Type B pancreatic cell (in vitro differentiated cells): ENCODE measurements at places on chromosomes 12 and 14.

DNA sequence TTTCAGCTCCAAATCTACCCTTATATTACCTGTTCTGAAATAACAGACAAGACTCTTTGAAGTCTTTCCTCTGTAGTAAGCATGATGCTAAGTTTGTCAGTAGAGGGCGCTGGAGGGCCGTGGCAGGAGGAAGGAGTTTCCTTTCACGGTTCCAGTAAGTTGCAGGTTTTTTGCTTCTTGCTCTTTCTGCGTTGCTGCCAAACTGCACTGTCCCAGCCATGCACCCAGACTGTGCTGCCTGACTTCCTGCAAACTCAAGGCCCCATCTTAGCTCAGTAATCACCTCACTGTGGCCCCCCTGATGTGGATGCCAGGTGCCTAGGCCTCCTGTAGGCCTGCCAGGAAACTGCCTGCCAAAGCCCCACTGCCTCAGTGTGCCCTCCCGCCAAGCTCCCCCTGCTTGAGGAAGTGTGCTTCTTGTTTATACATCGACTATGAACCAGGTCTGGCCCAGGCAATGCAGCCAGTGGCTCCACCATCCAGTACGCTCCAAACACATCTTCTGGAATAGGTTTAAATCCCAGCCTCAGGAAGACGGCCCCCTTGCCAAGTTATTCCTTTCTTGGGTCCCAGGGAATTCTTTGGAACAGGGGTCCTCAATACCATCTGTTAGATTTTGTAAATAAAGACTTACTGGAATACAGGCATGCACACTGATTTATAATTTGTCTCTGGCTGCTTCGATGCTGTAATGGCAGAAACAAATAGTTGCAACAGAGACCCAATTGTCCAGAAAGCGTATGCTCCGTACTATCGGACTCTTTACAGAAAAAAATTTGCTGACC, 193.7 kb upstream of the LRIG3 start:
- DNase-seq: peak; percentile 81

GRCh38 chr12:101592921-101593320, 1.9 kb upstream of the MYBPC1 start:
- DNase-seq: no peak

DNA sequence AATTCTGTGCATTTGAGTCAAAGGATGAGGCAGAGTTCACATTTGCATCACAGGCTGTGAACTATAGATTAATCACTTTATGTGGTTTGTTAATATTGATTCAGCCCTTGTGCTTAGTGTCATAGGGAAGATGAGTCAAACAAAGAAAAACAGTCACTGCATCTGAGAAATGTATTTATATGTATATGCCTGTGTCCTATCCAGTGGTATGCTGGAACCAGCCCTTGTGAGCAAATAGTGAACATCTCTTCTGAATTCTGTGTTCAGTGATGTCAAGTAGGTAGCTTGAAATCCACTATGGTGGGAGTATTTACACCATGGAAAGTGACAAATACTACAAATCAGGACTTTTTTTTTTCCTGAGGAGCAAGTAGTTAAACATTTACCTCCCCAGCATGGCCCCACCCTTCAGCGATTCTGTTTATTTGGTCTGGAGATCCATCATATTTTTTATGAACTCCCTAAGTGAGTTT, 128.5 kb downstream of the HMGA2 start:
- no peak for DNase-seq

DNA sequence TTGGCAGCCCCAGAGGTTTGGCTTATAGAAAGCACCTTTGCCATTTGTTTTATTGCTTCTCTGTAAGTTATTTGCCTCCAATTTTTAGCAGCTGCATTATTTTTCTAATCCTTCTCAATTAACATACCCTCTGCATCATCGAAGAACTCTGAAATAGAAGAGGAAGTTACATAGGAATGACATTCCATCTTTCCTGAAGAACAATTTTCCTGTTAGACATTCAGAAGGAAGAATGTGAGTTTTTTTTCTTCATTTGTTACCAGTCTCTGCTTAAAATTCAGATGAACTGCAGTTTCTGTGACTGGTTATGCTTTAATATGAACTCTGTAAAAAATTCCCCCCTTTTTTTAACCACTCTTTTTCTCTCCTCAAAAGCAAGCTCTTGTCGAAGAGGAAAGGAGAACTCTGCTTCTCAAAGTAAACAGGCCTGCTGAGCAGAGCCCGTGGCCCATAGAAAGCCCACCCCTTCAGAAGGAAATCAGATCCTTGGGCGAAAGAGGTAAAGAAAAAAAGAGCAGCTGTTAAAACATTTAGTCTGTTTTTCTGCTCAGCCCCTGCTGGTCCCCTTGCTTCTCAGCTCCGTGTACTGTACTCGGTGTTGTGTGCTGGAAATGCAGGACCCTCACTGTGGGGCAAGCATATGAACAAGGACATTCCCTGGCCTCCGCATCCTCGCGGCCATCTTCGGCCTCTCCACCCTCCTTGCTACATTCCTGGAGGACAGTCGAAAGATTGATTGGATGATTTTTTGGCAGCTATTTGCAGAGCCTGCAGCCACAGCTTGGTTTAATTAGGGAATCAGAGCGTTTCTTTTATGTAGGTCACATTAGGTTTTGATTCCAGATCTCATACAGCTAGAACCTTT, 164.4 kb upstream of the LRIG3 start:
- peak; percentile 72 for DNase-seq

DNA sequence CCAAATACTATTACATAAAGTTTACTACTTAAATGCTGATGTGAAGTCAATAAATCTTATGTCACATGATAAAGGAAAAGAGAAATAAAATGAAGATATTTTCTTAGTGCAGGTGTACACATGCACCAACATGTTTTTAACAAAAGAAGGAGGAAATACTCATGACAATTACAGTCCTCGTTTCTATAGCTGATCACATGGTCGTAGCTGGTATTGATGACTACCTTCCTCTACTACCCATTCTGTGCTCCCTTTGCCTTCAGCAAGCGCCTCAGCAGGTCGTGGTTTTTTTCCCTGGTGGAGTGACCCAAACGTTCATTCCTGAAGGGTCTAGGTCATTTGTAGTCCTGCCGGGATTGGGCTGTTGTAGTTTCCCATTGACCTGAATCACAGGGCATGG, 25.4 kb upstream of the SLC10A1 start:
- DNase-seq: no peak

- DNase-seq: no peak
These were observed 1.2 kb downstream of the PTPRQ start for GRCh38 chr12:80445083-80445793.

DNA sequence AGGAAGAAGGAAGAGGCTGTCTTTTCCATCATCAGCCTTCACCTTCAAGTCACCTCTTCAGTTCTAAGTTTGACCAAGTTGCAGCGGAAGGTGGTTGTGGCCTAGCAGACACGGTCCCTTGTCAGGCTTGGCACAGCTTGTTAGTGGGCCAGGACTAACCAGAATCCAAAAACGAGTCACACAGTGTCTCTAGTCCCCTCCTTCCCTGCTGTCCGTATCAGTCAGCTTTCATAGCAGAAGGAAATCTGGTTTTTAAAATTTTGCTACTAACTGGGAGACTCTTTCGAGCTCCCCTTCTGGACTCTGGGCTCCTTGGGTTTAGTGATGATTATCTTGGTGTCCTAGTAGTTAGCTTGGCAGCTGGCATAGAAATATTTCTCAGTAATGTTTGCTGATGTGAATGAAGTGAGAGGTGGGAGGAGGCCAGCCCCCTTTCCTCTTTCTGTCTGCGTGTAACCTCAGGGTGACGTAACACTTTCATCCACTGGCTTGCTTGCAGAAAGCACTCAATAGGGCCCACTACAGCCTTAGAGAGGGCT, 3.8 kb downstream of the ETV6 start:
- DNase-seq: no peak

DNA sequence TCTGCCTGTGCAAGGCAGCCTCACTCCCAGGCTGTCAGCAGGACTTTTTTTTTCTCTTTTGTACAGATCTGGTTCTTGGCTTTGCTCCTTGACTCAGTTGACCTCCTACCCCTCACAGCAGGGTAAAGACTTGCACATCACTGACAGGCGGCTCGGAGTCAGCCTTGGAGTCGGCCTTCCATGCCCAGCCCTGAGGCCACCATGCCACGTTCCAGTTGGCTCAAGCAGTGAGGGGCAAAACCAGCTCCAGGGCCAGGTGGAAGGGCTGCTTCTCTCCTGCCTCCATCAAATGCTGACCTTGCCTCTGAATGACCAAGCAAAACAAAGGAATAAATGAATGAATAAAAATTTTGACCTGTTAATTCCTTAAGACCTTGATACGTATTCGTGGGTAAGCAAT, 27.6 kb downstream of the JAG2 start:
- DNase-seq: no peak

GRCh38 chr12:117044790-117045159, 54.4 kb downstream of the TESC start:
- no peak for DNase-seq

GRCh38 chr12:94815958-94816357, 165.6 kb upstream of the TMCC3 start:
- no peak for DNase-seq

- DNase-seq: no peak
These were observed 129.9 kb downstream of the GALC start for GRCh38 chr14:87863047-87863446.

GRCh38 chr14:23070262-23071129, 13.2 kb upstream of the CDH24 start:
- DNase-seq: no peak

DNA sequence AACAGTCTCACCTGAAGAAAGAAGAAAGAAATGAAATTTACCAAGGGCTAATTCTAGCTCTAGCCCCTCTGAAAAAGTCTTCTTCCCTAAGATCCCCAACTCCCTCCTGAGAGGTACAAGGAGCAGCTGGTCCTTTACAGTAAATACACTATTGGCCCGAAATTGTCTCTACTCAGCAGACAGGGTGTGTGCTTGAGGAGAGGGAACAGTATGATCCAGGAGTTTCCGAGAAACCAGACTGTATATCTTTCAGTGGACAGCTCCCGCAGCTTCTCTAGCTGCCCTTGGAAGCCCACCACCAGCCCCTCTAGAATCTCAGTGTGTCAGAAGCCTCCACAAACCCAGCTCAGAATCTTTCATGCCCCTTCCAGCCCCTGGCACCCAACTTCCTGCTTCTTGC, 8.1 kb downstream of the GPR84 start:
- no peak for DNase-seq

GRCh38 chr14:24784981-24785380, 151.0 kb upstream of the GZMB start:
- no peak for DNase-seq

DNA sequence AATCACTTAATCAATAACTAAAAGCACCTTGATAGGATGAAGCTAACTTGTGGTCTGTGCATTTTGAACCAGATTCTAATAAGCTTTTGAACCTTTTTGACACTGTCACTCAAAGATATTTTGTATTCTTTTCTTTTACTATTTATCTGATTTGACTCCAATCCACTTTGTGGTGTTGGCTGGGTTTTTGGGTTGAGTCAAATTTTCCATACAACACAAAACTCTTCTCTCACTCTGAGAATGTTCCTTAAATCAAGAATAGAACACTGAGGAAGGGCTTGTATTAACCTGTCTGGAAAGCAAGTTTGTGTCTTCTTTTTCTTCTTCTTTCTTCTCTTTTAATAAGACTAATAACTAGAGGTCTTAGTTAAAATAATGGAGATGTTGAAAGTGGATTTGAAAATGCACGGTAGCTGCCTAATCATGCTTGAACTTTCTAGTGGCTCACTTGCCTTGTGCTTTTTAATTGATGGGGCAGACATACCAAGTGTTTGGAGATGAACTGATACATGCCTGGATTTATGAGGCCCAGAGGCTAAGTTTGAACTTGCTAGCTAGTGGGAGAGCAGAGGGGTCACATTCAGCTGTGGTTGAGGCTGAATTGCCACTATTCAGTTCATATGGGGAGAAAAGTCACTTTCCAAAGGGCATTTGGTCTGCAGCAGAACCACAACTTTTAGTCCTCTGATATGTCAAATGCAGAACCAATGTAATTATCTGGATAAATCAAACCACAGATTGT, 93.5 kb upstream of the PTHLH start:
- no peak for DNase-seq

GRCh38 chr14:22767323-22767589, 768 bp downstream of the OXA1L start:
- no peak for DNase-seq

DNA sequence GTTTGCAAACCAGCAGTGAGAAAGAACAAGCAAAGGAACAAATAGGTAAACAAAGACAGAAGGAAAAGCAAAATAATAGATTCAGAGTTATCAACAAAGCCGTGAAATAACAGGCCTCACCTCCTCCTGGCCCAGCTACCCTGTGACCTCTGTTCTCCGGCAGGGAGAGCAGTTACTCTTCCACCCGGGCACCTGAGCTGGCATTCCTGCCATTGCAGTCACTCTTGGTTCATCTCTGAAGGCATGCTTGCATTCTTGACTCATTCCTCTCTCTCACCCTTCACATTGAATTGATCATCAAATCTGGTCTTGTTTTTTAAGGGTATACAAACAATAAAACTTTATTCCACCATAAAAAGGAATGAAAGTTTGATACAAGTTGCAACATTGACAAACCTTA, 95.1 kb downstream of the TTC8 start:
- DNase-seq: no peak

GRCh38 chr12:69167648-69168165, 71.7 kb upstream of the CPSF6 start:
- peak; percentile 8 for DNase-seq

- no peak for DNase-seq
These were observed 13.7 kb downstream of the ATG2B start for GRCh38 chr14:96349286-96350075.

DNA sequence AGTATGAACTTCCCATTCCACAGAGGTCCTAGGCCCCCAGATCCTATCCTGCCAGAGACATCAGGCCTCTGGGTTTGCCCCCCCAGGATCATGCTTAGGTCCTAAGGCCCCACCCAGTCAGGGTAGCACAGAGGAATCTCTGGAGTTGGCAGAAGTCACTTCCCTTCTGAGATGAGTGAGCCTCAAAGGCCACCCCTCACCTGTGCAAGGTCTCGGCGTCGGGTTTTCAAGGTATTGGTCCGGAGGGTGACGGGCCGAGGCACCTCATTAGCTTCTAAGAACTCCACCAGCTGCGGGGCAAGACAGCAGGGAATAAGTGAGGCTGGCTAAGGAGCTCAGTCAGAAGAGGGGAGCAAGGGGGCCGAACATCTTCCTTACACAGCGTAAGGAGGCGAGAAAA, 5.2 kb downstream of the NOP2 start:
- DNase-seq: no peak

GRCh38 chr12:5808981-5809380, 136.1 kb downstream of the ANO2 start:
- no peak for DNase-seq

GRCh38 chr12:64457032-64457431, 5.1 kb downstream of the TBK1 start:
- DNase-seq: no peak

- DNase-seq: no peak
These were observed 953 bp downstream of the MAPK1IP1L start for GRCh38 chr14:55052269-55052930.

- DNase-seq: no peak
These were observed 52.0 kb upstream of the CPM start for GRCh38 chr12:68984796-68985573.

DNA sequence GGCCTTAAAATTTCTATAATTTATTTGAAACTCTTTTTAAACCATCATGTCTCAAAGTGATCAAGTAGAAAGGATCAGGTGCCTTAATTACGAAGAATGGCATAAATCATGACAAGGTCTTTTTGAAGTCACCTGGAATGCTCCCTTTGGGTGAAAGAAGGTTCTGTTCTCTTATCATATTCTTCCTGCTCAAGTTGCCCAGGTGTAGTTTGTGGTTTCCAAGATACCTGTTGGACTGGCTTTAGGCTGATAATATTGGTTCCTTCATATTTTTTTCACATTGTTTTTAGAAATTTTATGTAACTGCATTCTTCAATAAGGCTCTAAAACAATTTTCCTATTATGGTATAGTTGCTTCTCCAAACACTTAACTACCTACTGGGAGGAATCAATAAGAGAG, 29.2 kb downstream of the RASSF3 start:
- no peak for DNase-seq

- DNase-seq: no peak
These were observed 2.3 kb downstream of the HDAC7 start for GRCh38 chr12:47817272-47818006.
